ENCODE measurements at places on chromosomes 5 and 9.

DNA sequence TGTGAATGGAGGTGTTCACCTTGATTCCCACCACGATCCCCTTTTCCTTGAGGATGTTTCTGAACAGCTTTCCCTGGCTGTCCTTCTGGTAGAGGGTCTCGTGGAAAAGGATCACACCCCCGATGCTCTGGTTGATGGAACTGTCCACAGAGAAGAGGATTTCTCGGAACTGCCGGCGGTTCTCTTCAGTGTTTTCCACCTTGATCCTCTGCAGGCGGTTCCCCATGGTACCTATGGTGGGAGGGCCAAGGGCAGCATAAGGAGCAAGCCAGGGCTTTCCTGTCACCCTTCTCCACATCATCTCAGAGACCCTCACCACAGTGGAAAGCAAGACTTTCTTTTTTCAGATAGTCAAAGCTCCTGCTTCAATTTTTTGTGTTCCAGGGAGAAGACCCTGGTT is 5.8 kb downstream of the ALDOB start:
- DNase-seq, result no peak

DNA sequence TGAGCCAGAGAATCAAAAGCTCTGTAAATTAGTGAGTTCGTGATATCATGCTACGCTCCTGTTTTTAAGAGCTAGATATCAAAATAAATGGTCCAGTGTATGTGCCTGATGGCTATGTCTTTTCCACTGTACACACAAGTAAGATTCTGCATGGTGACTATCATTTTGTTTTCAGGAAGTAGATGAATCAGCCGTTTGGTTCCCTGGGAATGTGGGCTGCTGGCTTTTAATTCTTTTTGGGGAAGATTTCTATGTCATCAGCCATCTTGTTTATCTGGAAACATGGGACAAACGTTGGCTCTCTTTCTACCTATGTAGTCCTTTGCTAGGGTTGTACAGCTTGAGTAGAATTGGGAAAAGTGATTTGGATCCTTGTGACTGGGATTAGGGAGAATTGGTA is 126.7 kb downstream of the GRIA1 start:
- no peak for DNase-seq

DNA sequence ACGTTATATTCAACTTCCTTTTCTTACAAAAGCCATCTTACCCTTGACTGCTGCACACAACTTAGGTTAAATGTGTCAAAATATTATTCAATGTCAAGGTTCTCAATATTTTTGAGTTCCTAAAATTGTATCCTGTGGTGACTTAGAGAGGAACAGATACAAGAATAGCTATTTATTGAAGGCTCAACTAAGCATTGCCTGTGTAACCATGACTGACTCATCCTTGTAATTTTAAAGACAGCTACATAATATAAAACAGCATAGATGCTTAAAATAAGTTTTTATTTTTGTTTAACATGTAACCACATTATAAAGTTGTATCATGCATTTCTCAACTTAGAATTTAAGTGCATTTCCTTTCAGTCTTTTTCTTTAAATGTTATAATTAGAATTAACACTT is 312.9 kb upstream of the RGMB start:
- DNase-seq, result no peak

GRCh38 chr5:55603922-55604321 is 69.2 kb upstream of the PLPP1 start:
- no peak for DNase-seq

DNA sequence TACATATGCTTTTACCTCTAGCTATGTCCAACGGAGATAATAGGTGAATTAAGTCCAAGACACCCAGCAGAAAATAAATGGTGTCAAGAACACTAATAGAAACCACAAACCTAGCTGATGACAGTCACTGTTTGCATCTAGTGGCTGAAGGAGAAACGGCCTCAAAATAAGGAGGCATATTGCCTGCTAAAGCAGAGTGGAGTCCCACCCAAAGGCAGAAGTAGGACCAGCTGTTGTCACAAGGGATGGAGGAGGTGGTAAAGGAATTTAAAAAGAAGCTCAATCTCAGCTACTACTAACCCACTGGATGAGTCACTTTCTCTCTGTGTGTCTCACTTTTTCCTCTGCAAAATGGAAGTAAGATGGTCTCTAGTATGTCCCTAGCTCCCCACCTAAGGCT is 224.3 kb downstream of the GRIA1 start:
- no peak for DNase-seq

DNA sequence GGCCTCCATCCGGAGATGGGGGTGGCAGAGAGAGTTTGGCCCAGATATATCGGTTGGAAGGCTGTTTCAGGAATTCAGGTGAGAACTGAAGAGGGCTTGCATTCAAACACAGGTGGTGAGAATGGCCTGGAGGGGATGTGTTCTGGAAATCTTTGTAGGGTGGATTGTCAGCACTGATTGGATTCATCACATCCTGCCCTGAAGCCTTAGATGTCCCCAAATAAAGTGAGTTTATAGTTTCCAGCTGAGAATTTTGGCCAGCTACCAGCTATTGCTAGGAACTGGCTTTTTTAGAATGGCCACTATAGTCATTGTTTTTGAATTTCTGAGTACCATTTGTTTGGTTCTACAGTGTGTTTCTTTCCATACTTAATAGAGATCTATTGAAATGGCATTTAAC is 46.1 kb upstream of the ANKH start:
- DNase-seq, result no peak

GRCh38 chr9:81214975-81215374 is 474.4 kb downstream of the TLE1 start:
- DNase-seq, result no peak

DNA sequence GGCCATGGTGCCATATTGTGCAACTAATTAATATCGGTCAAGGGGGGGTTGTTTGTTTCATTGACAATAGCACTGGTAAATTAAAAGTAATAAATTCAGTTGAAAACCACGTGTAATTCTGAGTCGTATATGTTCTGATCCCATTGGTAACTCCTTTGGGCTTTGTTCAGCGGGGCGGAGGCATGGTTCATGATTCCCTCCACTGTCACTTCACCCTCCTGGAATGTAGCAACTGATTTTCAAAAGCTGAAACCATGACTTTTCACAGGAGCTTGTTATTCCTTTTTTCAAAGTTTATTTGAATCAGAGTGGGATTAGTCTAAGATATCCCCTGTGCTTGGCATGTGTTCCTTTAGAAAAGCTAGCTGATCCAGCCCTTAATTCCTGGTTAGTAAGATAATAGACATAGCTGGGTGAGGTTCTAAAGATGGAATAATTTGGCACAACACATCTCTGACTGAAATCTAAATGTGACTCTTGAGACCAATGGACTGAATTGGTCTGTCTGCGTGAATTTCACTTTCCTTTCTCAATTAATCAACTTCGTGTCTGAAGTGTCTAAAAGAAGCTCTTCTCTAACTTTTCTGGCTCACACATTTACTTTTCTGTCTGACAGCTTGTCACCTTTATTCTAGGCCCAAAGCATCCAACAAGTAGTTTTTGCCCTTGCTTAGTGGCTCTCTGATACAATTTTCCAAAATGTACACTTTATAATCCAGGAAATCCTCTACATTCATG is 185.7 kb upstream of the VCAN start:
- DNase-seq, result no peak

- no peak for DNase-seq
Observed at GRCh38 chr9:117777823-117778222, 73.6 kb downstream of the TLR4 start.

GRCh38 chr5:45509371-45509770 is 186.8 kb downstream of the HCN1 start:
- DNase-seq, result no peak

DNA sequence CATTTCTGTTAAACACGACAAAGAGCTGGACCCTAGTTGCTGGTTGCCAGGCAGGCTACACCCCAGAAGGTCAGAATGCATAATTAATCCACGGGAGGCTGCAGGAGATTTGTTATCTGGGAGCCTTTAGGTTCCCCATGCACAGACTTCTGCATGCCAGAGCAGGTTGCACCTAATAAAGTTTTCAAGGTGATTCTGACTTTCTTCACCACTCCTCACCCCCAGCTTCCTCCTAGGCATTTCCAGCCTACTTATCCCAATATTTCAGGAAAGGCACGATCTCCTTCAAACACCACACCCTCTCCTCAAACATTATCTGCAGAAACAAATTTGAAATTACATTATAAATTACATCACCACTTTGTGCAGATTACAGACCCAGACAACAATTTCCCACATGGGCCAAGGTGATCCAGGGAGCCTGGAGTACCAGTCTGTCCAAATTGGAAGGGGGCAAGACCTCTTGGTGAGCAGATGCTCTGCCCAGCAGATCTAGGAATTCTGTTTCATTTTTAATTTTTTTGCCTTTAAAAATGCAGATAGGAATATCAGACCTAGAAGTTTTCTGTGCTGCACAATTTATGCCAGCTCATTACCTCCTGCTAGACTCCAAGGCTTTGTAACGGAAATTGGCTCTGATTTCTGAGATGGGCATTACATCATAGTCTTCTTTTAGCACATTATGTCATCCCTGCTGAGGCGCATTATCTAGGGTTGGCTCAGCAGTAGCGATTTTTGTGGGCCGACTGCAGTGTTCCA is 363.4 kb upstream of the SLC30A5 start:
- peak; percentile 83 for DNase-seq

GRCh38 chr9:126669108-126669507 is 55.4 kb downstream of the LMX1B start:
- no peak for DNase-seq

DNA sequence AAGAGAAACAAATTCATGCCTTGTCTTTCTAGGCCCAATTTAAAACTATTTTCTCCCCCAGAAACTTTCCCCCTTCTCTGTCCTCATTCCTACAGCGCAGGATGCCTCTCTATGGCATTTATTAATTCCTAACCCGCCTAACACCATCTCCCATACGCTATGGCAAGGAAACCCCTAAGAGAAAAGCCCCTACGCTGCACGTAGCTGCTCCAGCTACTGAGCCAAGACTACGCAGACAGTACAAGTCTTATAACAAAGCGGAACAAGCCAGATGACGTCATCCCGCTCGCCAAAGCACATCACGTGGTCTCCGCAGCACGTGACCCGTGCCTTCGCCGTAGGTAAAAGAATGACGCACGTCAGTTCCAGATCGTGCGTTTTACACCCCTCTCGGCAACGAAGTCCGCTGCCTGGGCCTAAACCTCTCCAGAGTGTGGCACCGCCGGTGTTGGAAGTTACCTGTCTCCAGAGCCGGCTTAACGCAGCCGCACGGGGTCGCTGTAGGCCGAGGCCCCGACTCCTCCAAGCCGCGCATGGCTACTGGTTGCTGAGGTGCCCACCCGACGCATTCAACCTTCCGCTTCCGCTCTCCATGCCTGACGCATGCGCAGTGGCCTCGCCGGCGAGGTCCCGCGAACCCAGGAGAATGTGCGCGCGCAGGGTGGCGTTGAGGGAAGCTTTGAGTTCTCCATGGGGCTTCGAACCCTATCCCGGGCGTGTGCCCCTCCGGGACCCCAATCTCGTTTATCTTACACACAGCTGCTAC is at the start of gene TRMO:
TRMO (minus strand) TSS at position 542 of the 766 bp plus-strand sequence; CDS start at position 535, 7 bp downstream.
- DNase-seq, result peak; percentile 92

DNA sequence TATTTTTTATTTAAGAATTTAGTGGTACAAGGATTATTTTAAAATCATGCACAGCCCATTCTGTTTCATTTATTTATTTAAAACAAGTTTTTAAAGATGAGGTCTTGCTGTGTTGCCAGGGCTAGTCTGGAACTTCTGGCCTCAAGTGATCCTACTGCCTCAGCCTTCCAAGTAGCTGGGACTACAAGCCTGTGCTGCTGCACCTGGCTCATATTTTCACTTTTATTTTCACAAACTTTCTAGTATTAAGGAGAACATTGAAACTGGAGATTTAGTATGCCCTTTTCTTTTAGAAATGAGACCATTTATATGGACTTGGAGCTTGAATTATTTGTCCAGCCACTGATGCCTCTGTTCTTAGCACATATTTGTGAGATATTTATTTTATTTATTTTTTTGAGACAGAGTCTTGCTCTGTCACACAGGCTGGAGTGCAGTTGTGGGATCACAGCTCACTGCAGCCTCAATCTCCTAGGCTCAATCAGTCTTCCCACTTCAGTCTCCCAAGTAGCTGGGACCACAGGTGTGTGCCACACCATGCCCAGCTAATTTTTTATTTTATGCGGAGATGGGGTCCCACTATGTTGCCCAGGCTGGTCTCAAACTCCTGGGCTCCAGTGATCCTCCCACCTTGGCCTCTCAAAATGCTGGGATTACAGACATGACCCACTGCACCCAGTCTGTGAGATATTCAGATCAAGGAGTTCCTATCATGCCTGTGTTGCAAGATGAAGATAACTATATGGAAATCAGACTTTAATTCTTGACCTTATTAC is 7.4 kb downstream of the DMXL1 start:
- DNase-seq, result peak; percentile 37

GRCh38 chr9:76989501-76989900 is 30.0 kb upstream of the FOXB2 start:
- DNase-seq, result no peak

- DNase-seq, result no peak
Observed at GRCh38 chr9:70981312-70981711, 140.1 kb downstream of the TRPM3 start.

DNA sequence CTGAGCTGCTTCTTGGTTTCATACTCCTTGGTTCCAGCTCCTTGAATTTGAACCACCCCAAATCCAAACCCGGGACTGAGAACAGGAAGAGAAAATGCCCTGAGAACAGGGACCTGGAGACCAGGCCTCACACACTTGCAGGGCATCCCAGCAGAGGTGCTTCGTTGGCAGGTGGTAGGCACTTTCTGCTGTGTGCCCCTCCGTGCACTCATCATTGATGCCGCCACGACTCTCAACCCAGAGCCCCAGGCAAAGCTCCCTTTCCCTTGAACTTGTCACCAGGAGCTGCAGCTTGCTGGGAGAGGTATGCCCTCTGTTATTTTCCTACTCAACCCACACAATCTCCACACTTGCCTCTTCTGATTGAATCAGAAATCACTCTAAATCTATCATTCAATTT is 217.8 kb upstream of the IRX1 start:
- DNase-seq, result no peak

- no peak for DNase-seq
Observed at GRCh38 chr5:41196197-41196596, 17.1 kb downstream of the C6 start.

DNA sequence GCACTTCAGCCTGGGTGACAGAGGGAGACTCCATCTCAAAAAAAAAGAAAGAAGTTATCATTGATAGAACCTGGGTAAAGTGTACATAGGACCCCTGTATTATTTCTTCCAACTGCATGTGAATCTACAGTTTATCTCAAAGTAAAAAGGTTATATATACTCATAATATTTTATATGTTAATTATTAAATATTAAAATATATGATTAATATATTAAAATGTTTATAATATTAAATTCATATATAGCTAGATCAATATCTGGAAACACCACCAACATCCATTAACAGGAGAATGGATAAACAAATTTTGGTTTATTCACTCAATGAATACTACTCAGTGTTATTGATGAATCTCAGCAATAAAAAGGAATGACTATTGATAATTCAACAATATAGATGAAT is 19.7 kb downstream of the C5orf15 start:
- DNase-seq, result no peak

GRCh38 chr9:34059281-34059680 is 10.6 kb upstream of the UBAP2 start:
- DNase-seq, result no peak

Data from NCI-H226 (cell line).